ENCODE measurements at places on chromosomes 6 and 20. TPM values are rescaled to one million over a fixed set of nuclear protein-coding genes. Genes with fewer than 3 reads are reported as not detected.

DNA sequence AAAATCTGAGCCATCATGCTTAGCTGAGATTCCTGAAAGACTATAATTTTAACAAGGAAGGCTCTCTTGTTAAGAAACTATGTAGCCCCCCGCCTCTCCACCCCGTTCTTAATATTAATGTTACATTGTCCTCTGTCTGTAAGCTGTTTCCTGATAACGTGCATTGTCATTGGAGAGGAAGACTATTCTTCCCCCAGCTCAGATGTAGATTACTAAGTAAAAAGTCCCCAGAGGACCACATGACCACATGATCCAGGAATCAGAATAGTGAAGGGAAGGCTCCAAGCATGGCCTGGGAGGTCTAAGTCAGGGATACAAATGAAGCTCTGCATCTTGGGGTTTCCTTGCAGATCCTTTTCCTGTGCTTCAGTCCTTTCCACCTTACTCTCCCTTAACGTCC, 106.4 kb downstream of the JARID2 start:
- no peaks in the 10 kb centered on the region for H3K27me3 ChIP-seq
- peaks cover 43% of the 10 kb centered on the region for H3K4me1 ChIP-seq
- no peak for DNase-seq
- no peak overlapping the region for H3K27ac ChIP-seq
- no peak overlapping the region for H3K4me3 ChIP-seq

GRCh38 chr6:1703091-1703855, 93.6 kb downstream of the FOXC1 start:
- H3K36me3 ChIP-seq: peaks cover 2% of the 10 kb centered on the region
- H3K27ac ChIP-seq: no peak overlapping the region

- DNase-seq: no peak
- H3K27ac ChIP-seq: no peak overlapping the region
- H3K27me3 ChIP-seq: no peaks in the 10 kb centered on the region
- H3K36me3 ChIP-seq: peaks cover 11% of the 10 kb centered on the region
- H3K4me3 ChIP-seq: no peak overlapping the region
- H3K4me1 ChIP-seq: no peaks in the 10 kb centered on the region
These were observed 392.4 kb upstream of the SOX4 start for GRCh38 chr6:21201187-21201586.

GRCh38 chr20:56945057-56945456, 316.0 kb downstream of the TFAP2C start:
- no peak for DNase-seq
- H3K4me1 ChIP-seq: no peaks in the 10 kb centered on the region
- no peaks in the 10 kb centered on the region for H3K36me3 ChIP-seq
- no peak overlapping the region for H3K27ac ChIP-seq

The HLA-DQB1 gene
- 15.7 TPM for total RNA-seq

The FAM83C gene
- total RNA-seq: not detected

The ULBP3 gene
- total RNA-seq: 1.6 TPM

DNA sequence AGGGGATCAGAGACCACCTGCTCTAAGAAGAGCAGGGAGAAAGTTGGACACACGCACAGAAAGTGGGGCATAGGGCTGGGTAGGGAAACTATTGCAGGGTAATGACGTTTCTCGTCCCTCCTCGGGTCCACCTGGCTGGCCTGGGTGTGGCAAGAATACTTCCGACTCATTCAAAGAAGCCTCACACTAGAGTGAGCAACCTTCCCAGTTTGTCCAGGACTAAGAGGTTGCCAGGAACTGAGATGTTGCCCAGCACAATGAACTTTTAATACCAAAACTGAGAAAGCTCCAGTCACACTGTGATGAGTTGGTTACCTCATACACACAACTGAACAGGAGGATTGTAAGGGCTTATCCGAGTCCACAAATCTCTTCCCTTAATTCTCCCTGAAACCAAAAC, 74.5 kb upstream of the ADGRF1 start:
- no peak overlapping the region for H3K4me3 ChIP-seq
- H3K27ac ChIP-seq: no peak overlapping the region
- no peaks in the 10 kb centered on the region for H3K4me1 ChIP-seq
- peaks cover 27% of the 10 kb centered on the region for H3K27me3 ChIP-seq
- no peak for DNase-seq
- H3K36me3 ChIP-seq: no peaks in the 10 kb centered on the region

The FAM217A gene
- not detected for total RNA-seq

DNA sequence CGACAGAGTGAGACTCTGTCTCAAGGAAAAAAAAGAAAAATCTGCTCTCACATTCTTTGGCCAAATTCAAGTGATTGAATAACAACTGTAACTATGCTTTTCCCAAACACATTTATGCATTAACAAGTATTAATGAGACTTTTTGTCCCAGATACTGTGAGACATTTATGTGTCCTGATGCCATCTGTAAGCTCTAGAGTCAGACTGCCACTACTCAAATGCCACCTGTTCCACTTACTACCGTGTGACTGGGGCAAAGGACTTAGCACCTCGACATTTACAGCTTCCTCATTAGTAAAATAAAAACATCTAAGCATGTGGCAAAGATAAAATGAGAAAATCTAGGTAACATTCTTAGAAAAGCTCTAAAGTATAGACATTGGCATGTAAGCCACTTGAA, 178.1 kb upstream of the MARCKS start:
- H3K27me3 ChIP-seq: peaks cover 24% of the 10 kb centered on the region
- no peaks in the 10 kb centered on the region for H3K36me3 ChIP-seq
- no peak overlapping the region for H3K4me3 ChIP-seq
- DNase-seq: no peak
